ENCODE measurements at places on chromosomes 1 and 21.

GRCh38 chr1:106232128-106232527 is 824.3 kb upstream of the PRMT6 start:
- DNase-seq: no peak

DNA sequence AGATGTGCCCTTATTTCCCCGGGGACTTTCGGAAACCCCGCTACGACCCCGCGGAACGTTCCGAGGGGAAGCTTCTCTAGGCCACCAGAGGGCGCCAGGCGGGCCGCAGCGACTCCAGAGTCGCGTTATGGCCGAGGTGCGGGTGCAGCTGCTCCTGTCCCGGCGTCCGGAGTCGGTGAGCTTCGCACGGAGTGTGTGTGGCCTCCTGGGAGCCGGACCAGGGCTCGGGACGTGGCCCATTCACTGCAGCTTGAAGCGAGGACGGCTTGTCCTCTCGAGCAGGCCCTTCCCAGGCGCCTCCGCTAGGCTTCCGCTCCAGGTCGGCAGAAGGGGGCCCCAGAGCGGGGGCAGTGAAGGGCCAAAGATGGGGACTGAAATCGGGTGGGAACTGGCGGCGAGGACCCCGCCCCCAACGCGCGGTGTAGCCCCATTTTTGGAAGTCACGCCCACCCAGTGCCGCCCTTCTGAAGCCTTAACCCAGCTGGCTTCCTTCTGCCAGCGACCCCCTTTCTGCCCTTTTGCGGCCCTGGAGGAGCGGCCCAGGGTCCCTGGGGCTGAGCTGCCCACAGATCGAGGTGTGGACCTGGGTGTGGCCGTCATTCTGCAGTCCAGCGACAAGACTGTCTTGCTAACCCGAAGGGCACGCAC is at the start of gene NUDT17:
Gene NUDT17, plus strand, starts transcription at position 117 of the 648 bp plus-strand sequence. Its CDS starts 11 bp downstream, at position 128.
- DNase-seq: peak; percentile 57

DNA sequence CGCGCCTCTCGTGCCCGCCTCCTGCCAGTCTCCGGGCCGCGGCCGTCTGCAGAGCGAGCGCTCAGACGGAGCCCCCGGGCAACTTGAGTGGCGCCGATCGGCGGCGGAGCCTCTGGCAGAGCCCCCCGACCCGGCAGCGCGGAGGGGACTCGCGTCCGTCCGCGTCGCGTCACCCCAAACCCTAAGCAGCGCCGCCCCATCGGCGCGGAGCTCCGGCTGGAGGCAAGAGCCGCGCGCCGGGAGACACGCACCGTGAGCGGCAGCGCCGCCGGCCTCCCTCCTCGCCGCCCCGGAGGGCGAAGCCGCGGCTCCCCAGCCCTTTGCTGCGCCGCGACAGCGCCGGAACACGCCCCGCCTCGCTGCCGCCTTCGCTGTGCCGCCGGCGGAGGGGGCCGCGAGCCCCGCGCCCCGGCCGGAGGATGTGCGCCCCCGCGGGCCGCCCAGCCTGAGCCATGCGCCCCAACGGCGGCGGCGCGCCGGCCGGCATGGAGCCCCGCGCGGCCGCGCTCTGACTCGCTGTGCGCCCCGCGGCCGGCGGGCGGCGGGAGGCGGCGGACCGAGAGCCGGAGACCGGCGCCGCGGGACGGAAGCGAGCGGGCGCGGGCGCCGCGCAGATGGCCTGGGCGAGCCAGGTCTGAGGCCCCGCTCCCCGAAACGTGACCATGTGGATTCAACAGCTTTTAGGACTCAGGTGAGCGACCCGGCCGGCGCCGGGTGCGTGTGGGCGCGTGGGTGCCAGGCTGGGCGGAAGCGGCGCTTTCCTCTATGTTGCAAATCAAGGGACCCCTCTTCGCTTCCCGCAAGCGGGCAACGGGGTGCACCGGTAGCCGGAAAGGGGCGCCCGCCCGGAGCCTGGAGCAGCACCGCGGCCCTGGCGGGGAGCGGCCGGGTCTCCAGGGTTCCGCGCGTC is 610 bp downstream of the AJAP1 start:
- no peak for DNase-seq

- no peak for DNase-seq
Measured at GRCh38 chr1:46682064-46682463, 10.4 kb downstream of the TEX38 start.

- DNase-seq: no peak
Measured at GRCh38 chr21:24076179-24076578, 1531.1 kb downstream of the MRPL39 start.

GRCh38 chr1:114609826-114610225 is 28.4 kb upstream of the BCAS2 start:
- no peak for DNase-seq

GRCh38 chr1:222583079-222583478 is 6.7 kb downstream of the TAF1A start:
- no peak for DNase-seq

DNA sequence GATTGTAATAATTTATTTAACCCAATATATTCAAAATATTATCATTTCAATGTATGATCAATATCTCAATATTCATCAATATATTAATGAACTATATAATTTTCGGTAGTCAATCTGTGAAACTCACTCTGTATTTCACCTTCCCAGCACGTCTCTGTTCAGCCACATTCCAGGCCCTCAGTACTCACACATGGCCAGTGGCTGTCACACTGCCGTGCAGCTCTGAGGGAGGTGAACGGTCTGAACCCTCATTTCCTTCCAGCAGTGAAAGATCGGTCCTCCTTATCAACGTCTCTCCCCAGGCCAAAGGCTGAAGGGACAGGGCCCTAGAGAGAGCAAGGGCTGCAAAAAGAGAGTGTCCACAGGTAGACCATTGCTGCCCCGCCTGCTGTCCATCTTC is 39.5 kb upstream of the ZNF124 start:
- no peak for DNase-seq

GRCh38 chr1:110533230-110533629 is 14.3 kb upstream of the KCNA10 start:
- DNase-seq: no peak
